ENCODE measurements at places on chromosomes 1 and 21.

GRCh38 chr1:209207701-209208286 lies 375.7 kb upstream of the CAMK1G start:
- H3K4me3 ChIP-seq, result no peak overlapping the region
- H3K27me3 ChIP-seq, result peaks cover 36% of the 10 kb centered on the region
- no peak overlapping the region for H3K27ac ChIP-seq
- H3K36me3 ChIP-seq, result no peaks in the 10 kb centered on the region
- DNase-seq, result peak; percentile 58

GRCh38 chr1:154747380-154747739 lies 122.7 kb downstream of the KCNN3 start:
- H3K4me1 ChIP-seq, result peaks cover 65% of the 10 kb centered on the region
- no peaks in the 10 kb centered on the region for H3K36me3 ChIP-seq
- H3K4me3 ChIP-seq, result peak overlapping the region; percentile 68
- H3K27me3 ChIP-seq, result no peaks in the 10 kb centered on the region
- no peak for DNase-seq
- H3K27ac ChIP-seq, result peak overlapping the region; percentile 90

DNA sequence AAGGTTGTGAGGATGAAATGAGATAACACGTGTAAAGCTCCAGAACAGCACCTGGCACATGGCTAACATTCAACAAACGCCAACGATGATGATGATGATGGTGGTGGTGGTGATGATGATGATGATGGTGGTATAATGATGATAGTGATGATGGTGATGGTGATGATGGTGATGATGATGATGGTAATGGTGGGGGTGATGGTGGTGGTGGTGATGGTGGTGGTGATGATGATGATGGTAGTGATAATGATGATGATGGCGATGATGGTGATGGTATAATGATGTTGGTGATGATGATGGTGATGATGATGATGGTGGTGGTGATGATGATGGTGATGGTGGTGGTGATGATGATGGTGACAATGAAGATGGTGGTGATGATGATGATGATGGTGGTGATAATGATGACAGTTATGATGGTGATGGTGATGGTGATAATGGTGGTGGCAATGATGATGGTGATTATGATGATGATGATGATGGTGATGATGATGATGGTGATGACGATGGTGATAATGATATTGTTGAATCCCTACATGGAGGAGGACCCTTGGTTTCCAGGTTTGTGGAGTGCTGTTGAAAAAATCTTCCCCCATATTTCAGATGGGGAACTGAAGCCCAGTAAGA lies 54.1 kb downstream of the DMRTA2 start:
- no peaks in the 10 kb centered on the region for H3K36me3 ChIP-seq
- H3K4me3 ChIP-seq, result no peak overlapping the region
- no peak for DNase-seq
- no peaks in the 10 kb centered on the region for H3K4me1 ChIP-seq
- H3K27me3 ChIP-seq, result peaks cover 26% of the 10 kb centered on the region

GRCh38 chr1:212487774-212488435 lies 55.2 kb downstream of the NENF start:
- H3K4me1 ChIP-seq, result no peaks in the 10 kb centered on the region
- no peaks in the 10 kb centered on the region for H3K27me3 ChIP-seq
- no peak overlapping the region for H3K4me3 ChIP-seq

DNA sequence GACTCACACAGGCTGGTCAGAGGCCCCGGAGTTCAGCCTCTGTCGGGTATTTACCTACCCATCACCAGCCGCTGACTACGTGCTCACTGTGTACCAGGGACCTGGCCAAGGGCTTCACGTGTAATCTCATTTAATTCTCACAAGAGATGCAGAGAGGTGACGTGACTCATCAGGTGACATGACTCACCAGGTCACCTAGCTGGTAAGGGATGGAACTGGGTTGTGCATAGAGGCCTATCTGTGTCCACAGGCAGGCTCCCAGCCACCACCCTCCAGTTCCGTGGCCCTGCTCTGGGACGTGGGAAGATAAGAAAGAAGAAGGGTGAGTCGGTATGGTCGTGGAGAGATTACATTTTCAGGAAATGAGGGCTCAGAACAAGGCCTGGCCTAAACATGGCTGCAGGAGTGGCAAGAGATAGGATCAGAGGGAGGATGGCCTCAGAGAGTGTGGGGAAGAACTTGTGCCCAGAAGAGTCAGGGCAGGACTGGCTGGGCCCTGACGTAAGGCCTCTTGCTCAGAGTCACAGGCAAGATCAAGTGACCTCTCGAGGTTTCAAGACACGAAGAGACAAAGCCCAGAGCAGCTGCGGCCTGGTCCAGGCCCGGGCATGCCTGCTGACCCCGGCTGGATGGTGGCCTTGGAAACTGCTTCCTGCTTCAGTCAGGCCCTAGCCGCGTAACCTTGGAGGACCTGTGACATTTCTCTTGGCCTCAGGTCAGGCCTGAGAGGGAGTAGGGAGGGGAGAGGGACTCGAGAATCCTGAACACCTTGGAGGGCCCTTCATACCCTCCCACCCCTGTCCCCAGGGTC lies 52.7 kb upstream of the WASF2 start:
- H3K4me3 ChIP-seq, result no peak overlapping the region
- DNase-seq, result peak; percentile 74
- no peaks in the 10 kb centered on the region for H3K36me3 ChIP-seq

GRCh38 chr1:16318555-16318954 lies 33.7 kb downstream of the FBXO42 start:
- no peak overlapping the region for H3K27ac ChIP-seq
- H3K4me3 ChIP-seq, result no peak overlapping the region
- H3K27me3 ChIP-seq, result no peaks in the 10 kb centered on the region

GRCh38 chr1:154174654-154175053 lies 17.2 kb downstream of the TPM3 start:
- H3K27me3 ChIP-seq, result no peaks in the 10 kb centered on the region
- no peak overlapping the region for H3K27ac ChIP-seq
- H3K36me3 ChIP-seq, result peaks cover 73% of the 10 kb centered on the region
- no peak overlapping the region for H3K4me3 ChIP-seq
- no peak for DNase-seq

- no peak for DNase-seq
- H3K27me3 ChIP-seq, result no peaks in the 10 kb centered on the region
- H3K36me3 ChIP-seq, result no peaks in the 10 kb centered on the region
- no peak overlapping the region for H3K27ac ChIP-seq
- no peaks in the 10 kb centered on the region for H3K4me1 ChIP-seq
- no peak overlapping the region for H3K4me3 ChIP-seq
Measured at GRCh38 chr1:81950591-81951244, 150.0 kb downstream of the ADGRL2 start.

- no peak overlapping the region for H3K4me3 ChIP-seq
- H3K36me3 ChIP-seq, result peaks cover 53% of the 10 kb centered on the region
- no peak for DNase-seq
- no peaks in the 10 kb centered on the region for H3K27me3 ChIP-seq
- H3K27ac ChIP-seq, result peak overlapping the region; percentile 57
Measured at GRCh38 chr1:77948841-77949424, 29.9 kb downstream of the FUBP1 start.

DNA sequence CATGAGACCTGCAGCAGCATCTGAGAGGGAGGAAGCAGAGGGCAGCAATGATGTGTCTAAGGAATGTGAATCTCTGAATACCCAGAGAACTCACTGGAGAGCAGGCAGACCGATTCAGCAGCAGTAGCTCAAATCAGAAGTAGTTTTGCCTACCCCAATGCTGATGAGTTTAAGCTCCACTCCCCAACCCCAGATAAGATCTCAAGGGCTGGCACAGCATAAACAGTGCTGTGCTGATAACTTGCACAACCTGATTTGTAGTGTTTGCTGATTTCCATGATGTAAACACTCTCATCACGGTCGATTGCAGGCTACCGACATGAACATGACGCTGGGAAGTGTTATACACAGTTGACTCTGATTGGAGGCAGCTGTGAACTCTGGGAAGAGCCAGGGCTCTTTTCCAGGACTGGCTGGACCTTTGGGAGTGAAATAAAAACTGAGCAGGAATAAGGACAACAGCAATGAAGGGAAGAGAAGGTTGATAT lies 11.2 kb upstream of the HMGCS2 start:
- DNase-seq, result no peak
- H3K36me3 ChIP-seq, result no peaks in the 10 kb centered on the region
- no peak overlapping the region for H3K27ac ChIP-seq
- no peak overlapping the region for H3K4me3 ChIP-seq
- peaks cover 2% of the 10 kb centered on the region for H3K27me3 ChIP-seq

- H3K27me3 ChIP-seq, result no peaks in the 10 kb centered on the region
- H3K36me3 ChIP-seq, result no peaks in the 10 kb centered on the region
- H3K27ac ChIP-seq, result no peak overlapping the region
Measured at GRCh38 chr1:119556423-119556822, 49.4 kb downstream of the HSD3B1 start.

- peak overlapping the region; percentile 3 for H3K4me3 ChIP-seq
- no peaks in the 10 kb centered on the region for H3K27me3 ChIP-seq
- peaks cover 78% of the 10 kb centered on the region for H3K4me1 ChIP-seq
- peaks cover 38% of the 10 kb centered on the region for H3K36me3 ChIP-seq
Measured at GRCh38 chr1:111630567-111630966, 11.0 kb downstream of the RAP1A start.

DNA sequence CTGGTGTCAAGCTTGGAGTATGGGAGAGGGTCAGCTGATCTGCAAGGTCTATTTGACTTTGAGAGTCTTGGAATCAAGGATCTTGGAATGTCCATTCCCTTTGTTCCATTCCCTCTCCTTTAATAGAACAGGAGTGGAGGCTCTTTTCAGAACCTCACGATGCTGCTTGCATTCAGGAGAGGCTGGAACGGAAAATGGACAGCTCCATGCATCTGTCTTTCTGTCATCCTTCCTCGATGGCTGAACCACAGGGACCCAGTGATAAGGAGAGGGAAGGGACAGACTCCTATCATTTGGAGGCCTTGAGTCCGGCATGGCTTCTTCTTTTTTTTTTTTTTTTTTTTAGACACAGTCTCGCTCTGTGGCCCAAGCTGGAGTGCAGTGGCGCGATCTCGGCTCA lies 14.9 kb upstream of the LIN28A start:
- no peak overlapping the region for H3K27ac ChIP-seq
- no peaks in the 10 kb centered on the region for H3K36me3 ChIP-seq
- no peak for DNase-seq
- peaks cover 15% of the 10 kb centered on the region for H3K4me1 ChIP-seq
- H3K4me3 ChIP-seq, result no peak overlapping the region

- H3K27me3 ChIP-seq, result no peaks in the 10 kb centered on the region
- H3K4me3 ChIP-seq, result no peak overlapping the region
- H3K27ac ChIP-seq, result no peak overlapping the region
Measured at GRCh38 chr1:151494741-151495281, 16.4 kb upstream of the CGN start.

Data from activated CD8-positive, alpha-beta T cell treated with anti-CD3 and anti-CD28 coated beads for 36 hours (primary cell).